Activated naive CD4-positive, alpha-beta T cell treated with anti-CD3 and anti-CD28 coated beads, Interleukin-2, amount 50 U/mL, for 16 hours (primary cell): ENCODE measurements at places on chromosomes 7 and 10.
A peak's percentile ranks its signal among the peaks of the same experiment; 100 is the strongest.

- DNase-seq, result no peak
Measured at GRCh38 chr10:77727481-77727880, 89.9 kb upstream of the KCNMA1 start.

DNA sequence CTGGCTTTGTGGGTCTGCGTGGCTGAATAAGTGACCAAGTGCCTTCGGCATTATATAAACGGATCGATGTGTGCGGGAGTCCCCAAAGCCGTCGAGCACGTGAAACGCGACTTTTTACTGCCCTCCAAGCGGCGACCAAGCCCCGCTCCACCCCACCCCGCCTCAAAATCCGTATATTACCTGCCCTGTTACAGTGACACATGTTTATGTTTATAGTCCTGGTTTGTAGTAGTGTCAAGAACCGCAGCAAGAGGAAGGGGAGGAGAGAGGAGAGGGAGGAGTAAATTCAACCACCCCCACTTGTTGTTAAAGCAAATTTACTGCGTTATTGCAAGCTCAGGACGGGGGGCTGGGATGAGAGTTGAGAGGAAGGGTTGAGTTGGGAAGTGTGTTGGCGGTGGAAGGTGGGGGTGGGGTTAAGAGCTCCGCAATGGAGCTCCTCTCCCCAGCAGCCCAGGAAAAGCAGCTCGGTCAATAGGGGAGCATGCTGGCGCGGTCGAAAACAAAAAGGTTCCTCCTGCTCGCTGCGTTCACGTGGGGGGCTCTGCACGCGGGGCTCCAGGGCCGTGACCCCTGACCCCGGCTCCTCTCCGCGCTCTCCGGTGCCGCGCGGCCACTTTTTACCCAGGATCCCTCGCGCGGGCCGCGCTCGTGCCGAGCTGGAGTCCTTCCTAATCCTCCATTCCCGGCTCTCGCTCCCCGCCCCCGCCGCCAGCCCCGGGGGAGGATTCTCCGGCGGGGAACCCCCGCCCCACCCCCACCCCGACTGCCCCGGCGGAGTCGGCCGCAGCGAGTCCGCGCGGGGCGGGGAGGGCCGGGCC lies at the start of gene SKIDA1:
TSS of gene SKIDA1 (minus strand) at position 316 of the 821 bp plus-strand sequence. CDS start 7,860 bp downstream, outside the sequence.
- DNase-seq, result peak; percentile 68

DNA sequence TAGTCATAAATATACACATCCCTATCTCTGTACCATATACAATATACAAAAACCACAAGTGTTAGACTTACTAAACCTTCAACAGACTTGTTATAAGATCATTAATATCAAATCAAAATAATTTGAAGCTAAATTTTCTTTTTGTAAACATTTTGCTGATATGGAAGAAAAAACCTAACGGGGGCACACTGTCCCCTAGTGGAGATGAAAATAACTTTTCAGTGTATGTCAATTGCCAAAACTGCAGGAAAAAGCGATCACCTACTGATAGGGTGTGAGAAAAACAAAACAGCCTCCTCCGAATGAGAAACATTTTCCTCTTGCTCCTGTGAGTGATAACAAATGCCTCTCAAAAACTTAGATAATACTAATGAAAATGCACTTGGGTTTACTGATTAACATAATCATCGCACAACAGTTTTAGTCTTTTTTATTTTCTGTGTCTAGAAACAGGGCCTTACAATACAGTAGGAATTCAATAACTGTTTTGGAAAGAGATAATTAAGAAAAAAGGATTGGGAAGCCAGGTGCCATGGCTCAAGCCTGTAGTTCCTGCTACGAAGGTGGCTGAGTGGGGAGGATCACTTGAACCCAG lies 322.7 kb downstream of the CRPPA start:
- DNase-seq, result no peak

DNA sequence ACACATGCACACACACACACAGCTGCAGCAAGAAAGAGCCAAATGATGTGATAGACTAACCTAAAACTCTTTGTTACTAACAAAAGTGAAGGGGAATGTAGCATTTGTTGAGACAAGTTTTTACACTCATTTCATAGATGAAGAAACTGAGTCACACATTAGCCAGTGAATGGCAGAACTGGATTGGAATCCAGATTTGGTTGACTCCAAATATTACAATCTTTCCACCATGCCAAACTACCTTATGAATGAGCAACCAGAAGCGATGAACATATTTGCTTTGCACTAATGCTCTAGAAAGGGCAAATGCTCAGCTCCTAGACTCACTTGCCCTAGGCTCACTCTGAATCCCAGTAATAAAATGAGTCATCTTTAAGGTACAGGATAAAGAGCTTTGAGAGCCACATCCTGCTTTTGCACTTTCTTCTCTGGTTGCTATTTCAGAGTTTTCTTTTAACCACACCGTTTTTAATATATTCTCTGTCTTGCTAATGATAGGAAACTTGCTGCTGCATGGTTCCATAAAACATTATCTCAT lies 111.9 kb downstream of the GPAM start:
- DNase-seq, result no peak

- DNase-seq, result no peak
Measured at GRCh38 chr10:2817940-2818636, 249.3 kb upstream of the PFKP start.

DNA sequence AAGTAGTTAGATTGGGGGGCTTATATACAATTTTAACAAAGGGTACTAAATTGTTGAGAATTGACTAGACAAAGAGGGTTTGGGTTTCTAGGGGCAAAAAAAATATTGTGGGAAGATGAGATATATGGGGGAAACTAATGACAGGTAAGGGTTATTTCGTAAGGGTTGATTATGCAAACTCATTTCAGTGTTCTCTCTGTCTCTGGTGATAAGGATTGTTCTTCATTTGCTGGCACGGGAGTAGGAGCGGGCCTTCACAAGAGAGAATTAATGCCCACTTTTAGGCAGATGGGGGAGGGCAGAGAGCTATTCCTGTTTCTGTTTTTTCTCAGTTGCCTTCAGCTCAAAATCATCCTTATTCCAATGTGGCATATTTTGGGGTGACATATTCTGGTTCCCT lies 258.4 kb downstream of the EXOC4 start:
- no peak for DNase-seq

GRCh38 chr10:80443531-80443974 lies 10.6 kb upstream of the TSPAN14 start:
- no peak for DNase-seq

- DNase-seq, result no peak
Measured at GRCh38 chr10:108861181-108861754, 1062.0 kb downstream of the XPNPEP1 start.

DNA sequence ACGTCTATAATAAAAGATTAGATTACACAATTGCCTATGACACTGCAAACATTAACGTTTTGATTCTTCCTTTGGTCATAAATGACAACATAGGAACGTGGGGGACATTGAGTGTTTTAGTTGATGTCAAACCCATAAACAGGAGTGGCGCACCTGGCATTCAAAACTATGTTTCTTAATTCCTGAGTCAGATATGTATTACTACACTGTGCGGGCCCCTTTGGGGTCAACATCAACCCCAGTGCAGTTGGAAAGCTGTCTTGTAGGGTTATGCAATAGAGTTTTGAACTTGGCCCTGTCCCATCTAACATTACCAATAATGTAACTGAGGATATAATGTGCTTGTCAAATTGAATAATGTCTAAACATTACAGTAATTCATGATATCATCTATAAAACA lies 156.5 kb downstream of the CSTF2T start:
- DNase-seq, result no peak

DNA sequence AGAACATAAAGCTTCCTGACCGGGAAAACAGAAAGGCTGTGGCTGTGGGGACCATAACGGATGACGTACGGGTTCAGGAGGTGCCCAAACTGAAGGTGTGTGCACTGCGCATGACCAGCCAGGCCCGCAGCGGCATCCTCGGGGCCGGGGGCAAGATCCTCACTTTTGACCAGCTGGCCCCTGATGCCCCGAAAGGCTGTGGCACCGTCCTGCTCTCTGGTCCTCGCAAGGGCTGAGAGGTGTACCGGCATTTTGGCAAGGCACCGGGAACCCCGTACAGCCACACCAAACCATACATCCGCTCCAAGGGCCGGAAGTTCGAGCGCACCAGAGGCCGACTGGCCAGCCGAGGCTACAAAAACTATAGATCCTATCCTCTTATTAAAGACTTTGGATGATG lies 179.3 kb downstream of the PTN start:
- no peak for DNase-seq

GRCh38 chr7:2105917-2106316 lies 126.8 kb downstream of the MAD1L1 start:
- no peak for DNase-seq

GRCh38 chr7:51127618-51127904 lies 189.0 kb downstream of the COBL start:
- no peak for DNase-seq

DNA sequence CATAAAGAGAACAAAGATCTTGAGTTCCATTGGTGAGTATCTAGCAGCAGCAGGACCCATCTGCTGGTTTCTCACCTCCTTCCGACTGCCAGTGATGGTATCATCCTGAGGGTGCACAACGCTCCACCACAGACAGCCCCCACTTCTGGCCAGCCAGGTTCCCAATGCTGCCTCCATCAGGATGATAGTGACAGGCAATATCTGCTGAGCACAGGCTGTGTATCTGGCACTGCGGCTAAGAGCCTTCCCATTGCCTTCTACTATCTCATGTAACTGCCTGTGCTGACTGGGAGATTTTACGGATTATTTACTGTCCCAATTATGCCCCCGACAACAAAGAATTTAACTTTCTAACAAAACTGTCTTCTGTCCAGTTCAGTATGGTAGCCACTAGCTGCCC lies 352.4 kb upstream of the AOAH start:
- no peak for DNase-seq

DNA sequence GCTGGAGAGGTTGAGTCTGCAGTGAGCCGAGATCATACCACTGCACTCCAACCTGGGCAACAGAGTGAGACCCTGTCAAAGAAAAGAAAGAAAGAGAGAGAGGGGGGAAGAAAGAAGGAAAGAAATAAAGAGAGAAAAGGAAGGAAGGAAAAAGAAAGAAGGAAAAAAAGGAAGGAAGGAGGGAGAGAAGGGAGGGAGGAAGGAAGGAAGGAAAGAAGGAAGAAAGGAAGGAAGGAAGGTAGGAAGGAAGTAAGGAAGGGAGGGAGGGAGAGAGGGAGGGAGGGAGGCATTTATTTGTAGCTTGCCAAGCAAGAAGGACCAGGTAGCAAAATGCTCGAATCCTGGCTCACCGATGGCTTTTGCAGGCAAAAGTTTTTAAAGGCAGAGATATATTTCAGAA lies 74.5 kb upstream of the BAIAP2L1 start:
- DNase-seq, result no peak

DNA sequence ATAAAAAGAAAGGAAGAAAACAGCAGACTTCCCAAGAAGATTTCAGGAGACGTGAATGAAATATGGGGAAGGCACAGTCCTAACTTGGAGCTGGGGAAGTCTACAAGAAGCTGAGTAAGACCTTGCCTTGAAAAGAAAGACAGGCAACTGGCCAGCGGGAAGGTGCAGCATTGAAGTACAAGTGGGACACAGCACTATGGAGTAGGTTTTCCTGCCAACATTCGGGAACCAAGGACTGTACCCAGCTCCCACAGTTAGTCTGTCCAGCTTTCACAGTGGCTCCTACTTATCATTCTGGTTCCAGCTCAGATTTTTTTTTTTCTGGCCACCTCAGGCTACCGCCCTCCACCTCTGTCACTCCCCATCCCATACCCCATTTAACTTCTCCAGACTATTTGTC lies 10.0 kb downstream of the HPS1 start:
- no peak for DNase-seq

- no peak for DNase-seq
Measured at GRCh38 chr7:1950452-1951158, 280.5 kb downstream of the ELFN1 start.

DNA sequence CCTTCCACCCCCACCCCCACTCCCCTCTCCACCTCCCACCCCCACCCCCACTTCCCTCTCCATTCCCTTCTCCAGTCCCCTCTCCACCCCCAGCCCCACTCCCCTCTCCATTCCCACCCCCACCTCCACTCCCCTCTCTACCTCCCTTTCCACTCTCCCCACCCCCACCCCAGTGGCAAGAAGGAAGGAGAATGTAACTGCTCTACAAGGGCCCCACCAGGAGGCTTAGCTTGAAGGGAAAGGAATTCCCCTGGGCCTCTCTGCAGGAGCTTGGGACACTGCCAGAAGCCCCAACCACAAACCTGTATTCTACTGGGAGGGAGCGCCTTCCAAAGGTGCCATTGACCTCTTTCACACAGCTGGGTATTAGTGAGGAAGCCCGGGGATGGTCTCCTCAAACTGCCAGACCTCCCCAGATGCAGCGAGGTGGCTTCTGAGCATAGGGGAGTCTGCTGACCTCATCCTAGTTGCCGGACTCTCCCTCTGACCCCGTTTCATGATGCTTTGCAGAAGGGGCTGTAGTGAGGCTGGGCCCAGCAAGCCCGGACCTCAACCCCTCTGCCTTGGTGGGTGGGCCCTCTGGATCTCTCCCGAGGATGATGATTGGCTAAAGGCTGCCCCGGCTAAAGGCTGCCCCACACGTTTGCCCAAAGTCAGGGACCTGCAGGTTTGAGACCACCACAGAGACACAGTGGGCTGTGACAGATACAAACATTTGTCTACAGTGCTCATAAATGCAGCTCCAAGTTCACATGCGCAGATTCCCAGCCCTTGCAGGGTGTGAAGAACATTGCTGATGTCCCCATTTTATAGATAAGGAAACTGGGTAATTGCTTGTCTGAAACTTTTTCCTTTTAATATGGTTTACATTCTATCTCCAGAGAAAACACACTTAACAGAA lies 2.9 kb downstream of the DEPP1 start:
- no peak for DNase-seq

- no peak for DNase-seq
Measured at GRCh38 chr7:45192621-45193041, 35.0 kb downstream of the RAMP3 start.

DNA sequence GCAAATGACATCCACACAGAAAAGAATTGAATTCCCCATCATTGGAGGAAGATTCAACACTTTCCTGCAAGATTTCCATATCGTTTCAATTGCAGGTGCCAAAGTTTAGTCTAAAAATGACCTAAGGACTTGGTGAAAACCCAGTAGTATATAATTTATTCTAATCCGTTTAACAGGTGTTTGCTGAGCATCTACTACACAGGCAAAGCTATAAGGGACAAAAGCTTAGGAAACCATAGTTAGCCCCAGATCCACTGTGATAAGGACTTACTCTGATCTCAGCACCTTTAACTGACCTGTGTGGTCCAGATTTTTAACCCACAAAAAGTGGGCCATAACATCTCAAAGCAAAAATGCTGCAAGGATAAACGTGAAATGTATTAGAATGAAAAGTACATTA lies 19.1 kb downstream of the UBE2H start:
- DNase-seq, result no peak

DNA sequence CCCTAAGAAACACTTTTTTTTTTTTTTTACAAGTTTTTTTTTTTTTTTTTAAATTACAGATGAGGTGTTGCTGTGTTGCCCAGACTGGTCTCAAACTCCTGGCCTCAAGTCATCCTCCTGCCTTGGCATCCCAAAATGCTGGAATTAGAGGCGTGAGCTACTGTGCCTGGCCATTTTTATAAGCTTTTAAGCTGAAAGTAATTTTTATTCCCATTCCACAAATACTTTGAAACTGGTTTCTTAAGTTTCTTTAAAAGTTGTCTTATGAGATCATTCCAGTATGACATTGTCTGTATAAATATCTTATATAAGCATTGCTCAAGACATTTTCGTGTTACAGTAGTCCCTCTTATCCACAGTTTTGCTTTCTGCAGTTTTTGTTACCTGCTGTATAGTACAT lies 61.4 kb upstream of the CYP26C1 start:
- DNase-seq, result no peak

GRCh38 chr7:112509402-112509801 lies 28.6 kb downstream of the LSMEM1 start:
- DNase-seq, result no peak

- no peak for DNase-seq
Measured at GRCh38 chr10:129532838-129533237, 65.8 kb downstream of the MGMT start.

GRCh38 chr7:16880554-16880953 lies 1.2 kb downstream of the AGR3 start:
- no peak for DNase-seq
